ENCODE measurements at places on chromosomes 1 and 21. TPM values are rescaled to one million over a fixed set of nuclear protein-coding genes. Genes with fewer than 3 reads are reported as not detected.

Gene PCNX2
- total RNA-seq, result 6.3 TPM

Gene CACNA1E
- not detected for total RNA-seq

Gene AADACL4
- total RNA-seq, result not detected

Gene TNFAIP8L2
- total RNA-seq, result not detected

Gene FAM151A
- total RNA-seq, result not detected

Gene AMY1A
- total RNA-seq, result not detected

Gene GUCA2B
- total RNA-seq, result not detected

Gene F5
- total RNA-seq, result not detected

Gene C1orf141
- not detected for total RNA-seq

Data from cardiac atrium fibroblast (primary cell).